SK-N-SH (cell line): ENCODE measurements at places on chromosomes 1 and 21.

DNA sequence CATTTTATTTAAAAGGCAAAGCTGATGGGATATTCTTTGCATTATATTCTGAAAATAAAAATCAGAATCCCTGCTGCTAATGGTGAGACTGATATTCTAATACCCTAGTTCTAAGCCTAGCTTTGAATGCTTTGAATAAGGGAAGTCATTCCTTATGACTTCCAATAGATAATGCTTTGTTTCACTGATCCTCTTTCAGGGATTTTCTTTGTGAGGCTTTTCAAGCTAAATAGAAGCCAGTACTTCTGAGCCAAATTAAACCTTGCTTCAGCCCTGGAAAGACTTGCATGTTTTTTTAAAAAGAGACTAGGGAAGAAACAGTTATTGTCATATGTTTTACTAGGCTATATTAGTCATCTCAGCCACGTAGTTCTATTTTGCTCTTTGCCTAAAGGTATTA lies 68.5 kb upstream of the CACYBP start:
- no peak for DNase-seq
- H3K36me3 ChIP-seq = no peaks in the 10 kb centered on the region
- H3K27ac ChIP-seq = no peak overlapping the region
- no peaks in the 10 kb centered on the region for H3K4me1 ChIP-seq
- no peaks in the 10 kb centered on the region for H3K27me3 ChIP-seq
- no peak overlapping the region for H3K4me3 ChIP-seq

DNA sequence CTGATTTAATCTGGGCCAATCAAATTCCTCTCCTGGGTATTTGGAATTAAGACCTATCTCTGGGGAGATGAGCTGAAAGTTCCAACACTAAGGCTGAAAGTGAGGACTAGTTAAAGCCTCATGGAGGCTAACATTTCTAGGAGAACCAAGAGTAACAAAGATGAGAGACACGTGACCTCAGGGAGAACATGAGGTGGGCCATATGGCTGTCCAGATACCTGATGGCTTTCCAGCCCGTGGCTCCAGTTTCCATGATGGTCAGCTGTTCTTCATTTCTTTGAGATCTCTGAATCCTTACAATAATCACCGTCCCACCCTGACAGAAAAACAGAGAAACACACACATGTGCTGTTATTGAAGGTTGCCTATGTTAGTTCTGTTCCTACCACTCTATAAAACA lies 66.1 kb downstream of the LEPR start:
- no peak overlapping the region for H3K4me3 ChIP-seq
- no peaks in the 10 kb centered on the region for H3K27me3 ChIP-seq
- H3K27ac ChIP-seq = no peak overlapping the region
- H3K4me1 ChIP-seq = no peaks in the 10 kb centered on the region
- no peaks in the 10 kb centered on the region for H3K36me3 ChIP-seq

GRCh38 chr1:65002156-65002507 lies 35.8 kb upstream of the JAK1 start:
- H3K27me3 ChIP-seq = no peaks in the 10 kb centered on the region
- H3K4me1 ChIP-seq = no peaks in the 10 kb centered on the region
- no peak overlapping the region for H3K4me3 ChIP-seq
- H3K27ac ChIP-seq = no peak overlapping the region
- DNase-seq = no peak
- H3K36me3 ChIP-seq = no peaks in the 10 kb centered on the region

DNA sequence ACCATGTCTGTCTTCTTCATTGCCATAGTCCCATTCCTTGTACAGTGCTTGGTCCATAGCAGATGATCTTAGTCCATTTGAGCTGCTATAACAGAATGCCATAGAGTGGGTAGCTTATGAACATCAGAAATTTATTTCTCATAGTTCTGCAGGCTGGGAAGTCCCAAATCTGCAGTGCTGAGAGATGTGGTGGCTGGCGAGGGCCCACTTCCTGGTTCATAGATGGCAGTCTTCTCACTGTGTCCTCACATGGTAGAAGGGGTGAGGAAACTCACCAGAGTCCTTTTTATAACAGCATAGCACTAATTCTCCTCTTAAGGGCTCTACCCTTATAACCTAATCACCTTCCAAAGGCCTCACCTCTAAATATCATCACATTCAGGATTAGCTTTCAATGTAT lies 23.1 kb upstream of the RAP1A start:
- H3K4me3 ChIP-seq = no peak overlapping the region
- H3K4me1 ChIP-seq = peaks cover 15% of the 10 kb centered on the region; the same call in 1 of the 2 replicates
- H3K36me3 ChIP-seq = peaks cover 4% of the 10 kb centered on the region
- no peak for DNase-seq
- H3K27ac ChIP-seq = no peak overlapping the region

GRCh38 chr1:31787261-31787660 lies 23.1 kb upstream of the ADGRB2 start:
- H3K4me3 ChIP-seq = no peak overlapping the region
- no peak for DNase-seq
- H3K4me1 ChIP-seq = peaks cover 75% of the 10 kb centered on the region
- H3K27me3 ChIP-seq = no peaks in the 10 kb centered on the region

DNA sequence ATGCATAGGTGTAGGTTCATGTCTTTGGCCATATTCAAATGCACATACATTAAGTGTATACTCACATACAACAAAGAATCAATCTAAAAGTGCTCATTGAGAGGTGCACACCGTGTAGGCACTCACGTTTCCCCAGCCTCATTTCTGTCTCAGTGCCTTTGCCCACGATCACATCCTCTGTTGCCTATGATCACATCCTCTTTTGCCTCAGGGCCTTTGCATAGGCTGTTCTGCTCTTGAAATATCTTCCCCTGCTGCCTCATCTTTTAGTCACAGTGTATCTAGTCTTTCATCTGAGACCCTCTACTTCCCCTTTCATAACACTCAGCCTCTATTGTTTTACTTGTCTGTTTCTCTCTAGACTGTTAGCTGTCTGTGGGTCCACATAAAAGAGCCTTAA lies 69.3 kb downstream of the FOXD2 start:
- no peak overlapping the region for H3K27ac ChIP-seq
- H3K27me3 ChIP-seq = peaks cover 31% of the 10 kb centered on the region
- no peak overlapping the region for H3K4me3 ChIP-seq
- DNase-seq = no peak
- no peaks in the 10 kb centered on the region for H3K36me3 ChIP-seq
- no peaks in the 10 kb centered on the region for H3K4me1 ChIP-seq

- H3K27me3 ChIP-seq = no peaks in the 10 kb centered on the region; the same call in 1 of the 2 replicates
- H3K36me3 ChIP-seq = no peaks in the 10 kb centered on the region
- no peaks in the 10 kb centered on the region for H3K4me1 ChIP-seq
- no peak for DNase-seq
- H3K4me3 ChIP-seq = no peak overlapping the region
- no peak overlapping the region for H3K27ac ChIP-seq
These were observed 108.2 kb downstream of the CDC7 start for GRCh38 chr1:91608876-91609275.

DNA sequence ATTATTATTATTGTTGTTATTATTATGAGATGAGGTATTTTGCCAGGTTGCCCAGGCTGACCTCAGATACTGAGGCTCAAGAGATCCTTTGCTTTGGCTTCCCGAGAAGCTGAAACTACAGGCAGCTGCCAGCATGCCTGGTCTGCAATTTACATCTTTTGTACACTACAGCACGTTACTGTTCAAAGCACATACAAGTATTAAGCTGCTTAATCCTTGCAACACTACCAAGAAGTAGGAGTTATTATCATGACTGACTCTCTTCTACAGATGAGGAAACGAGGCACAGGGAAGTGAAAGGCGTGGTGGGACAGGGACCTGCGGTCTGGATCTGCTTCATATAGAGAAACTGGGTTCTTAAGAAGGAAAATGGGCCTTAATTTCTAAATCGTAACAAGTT lies 11.6 kb downstream of the ERG start:
- H3K4me1 ChIP-seq = no peaks in the 10 kb centered on the region
- H3K27ac ChIP-seq = no peak overlapping the region
- no peaks in the 10 kb centered on the region for H3K36me3 ChIP-seq
- no peak for DNase-seq

DNA sequence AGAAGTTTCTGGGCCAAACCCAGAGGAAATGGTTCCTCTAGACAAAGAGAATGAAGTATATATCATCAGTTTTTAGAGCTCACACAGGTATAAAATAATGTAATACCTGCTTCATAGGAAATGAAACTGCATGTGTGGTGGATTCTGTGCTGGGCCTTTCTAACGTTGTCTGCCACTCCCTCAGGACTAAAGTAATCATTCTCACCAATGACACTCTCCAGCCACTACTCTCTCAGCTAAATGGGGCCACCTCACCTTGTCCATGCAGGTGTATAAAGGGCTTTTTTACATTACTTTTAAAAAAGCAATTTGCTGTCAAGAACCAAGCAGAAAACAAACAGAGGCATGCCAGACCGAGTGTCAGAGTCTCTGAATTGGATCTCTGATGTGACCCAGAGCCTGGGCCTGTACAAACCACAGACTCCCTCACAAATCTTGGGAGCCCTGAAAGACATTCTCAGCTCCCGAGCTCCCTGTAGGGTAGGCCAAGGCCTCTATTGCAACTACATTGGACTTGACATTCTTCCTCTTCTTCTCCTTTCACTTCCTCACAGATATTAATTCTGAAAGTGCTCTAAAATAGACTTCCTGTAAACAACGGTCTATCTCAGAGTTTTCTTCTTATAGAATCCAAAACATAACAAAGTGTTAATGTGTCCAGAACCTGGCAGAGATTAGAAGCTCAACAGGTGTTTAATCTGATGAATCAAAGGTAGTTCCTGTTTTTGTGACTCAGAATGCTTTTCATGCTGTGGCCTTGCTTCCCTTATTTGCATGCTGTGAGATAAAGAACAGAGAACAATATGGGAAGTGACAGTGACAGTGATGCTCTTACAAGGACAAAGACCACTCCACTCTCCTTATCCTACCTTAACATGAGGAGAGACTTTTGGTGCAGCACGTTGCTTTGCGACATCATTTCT lies 8.6 kb downstream of the AIM2 start:
- H3K27me3 ChIP-seq = no peaks in the 10 kb centered on the region
- no peaks in the 10 kb centered on the region for H3K4me1 ChIP-seq
- no peak overlapping the region for H3K27ac ChIP-seq
- H3K36me3 ChIP-seq = no peaks in the 10 kb centered on the region

DNA sequence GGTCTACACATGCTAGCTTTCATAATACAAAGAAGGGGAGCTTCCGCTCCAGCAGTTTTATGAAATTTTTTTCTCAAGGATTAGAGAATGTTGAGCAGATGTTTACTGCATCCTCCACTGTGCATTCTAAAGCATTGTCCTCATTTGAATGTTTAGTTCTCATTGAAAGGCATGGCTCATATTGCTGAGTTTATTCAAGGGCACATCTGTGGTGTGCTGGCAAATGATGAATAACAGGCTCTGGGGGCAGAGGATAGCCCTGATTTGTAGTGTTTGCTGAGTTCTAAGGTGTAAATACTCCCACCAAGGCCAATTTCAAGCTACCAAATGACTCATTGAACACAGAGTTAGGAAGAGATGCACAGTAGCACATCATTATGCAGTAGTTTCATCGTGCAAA lies 303.2 kb upstream of the FAM78B start:
- no peak overlapping the region for H3K4me3 ChIP-seq
- H3K36me3 ChIP-seq = no peaks in the 10 kb centered on the region
- H3K4me1 ChIP-seq = no peaks in the 10 kb centered on the region
- no peak overlapping the region for H3K27ac ChIP-seq
- DNase-seq = no peak
- no peaks in the 10 kb centered on the region for H3K27me3 ChIP-seq

GRCh38 chr1:231554969-231555368 lies 26.5 kb downstream of the TSNAX start:
- H3K36me3 ChIP-seq = peaks cover 24% of the 10 kb centered on the region
- H3K4me3 ChIP-seq = no peak overlapping the region
- no peaks in the 10 kb centered on the region for H3K27me3 ChIP-seq
- no peak for DNase-seq

GRCh38 chr1:94038511-94038910 lies 82.4 kb downstream of the ABCA4 start:
- H3K36me3 ChIP-seq = no peaks in the 10 kb centered on the region
- H3K4me1 ChIP-seq = peaks cover 12% of the 10 kb centered on the region; the same call in 1 of the 2 replicates
- H3K27me3 ChIP-seq = no peaks in the 10 kb centered on the region

DNA sequence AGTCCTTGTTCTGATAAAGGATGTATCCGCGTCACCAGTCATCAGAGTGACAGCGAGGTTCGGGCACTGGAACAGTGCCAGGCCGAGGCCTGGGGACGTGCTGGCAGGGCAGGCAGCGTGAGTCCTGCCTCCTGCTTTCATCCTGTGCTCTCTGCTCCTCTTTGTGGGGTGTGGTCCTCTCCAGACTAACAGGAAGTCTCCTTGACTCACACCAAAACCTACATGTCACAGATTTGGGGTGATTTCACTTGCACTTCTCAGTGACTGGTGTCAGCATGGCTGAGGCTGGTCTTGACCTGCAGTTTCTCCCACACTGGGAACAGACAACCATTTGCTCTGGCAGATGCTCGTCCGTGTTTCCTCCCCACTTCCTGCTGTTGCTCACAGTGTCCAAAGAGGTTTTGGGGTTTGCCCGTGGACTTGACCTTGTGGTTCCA lies 8.8 kb upstream of the NLRP3 start:
- no peaks in the 10 kb centered on the region for H3K4me1 ChIP-seq
- DNase-seq = no peak
- no peaks in the 10 kb centered on the region for H3K27me3 ChIP-seq
- no peaks in the 10 kb centered on the region for H3K36me3 ChIP-seq

DNA sequence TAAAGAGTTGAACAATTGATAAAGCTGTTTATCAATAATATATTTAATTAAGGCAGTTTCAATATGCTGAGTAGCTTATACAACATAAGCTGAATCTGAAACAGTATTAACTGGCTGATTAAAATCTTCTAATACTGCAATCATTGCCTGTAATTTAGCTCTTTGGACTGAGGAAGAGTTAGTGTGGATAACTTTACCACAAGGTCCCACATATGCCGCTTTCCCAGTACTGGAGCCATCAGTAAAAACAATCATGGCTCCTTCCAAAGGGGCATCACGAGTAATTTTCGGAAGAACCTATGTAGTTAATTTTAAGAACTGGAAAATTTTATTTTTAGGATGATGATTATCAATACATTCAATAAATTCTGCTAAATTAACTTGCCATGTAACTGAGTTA lies 6.7 kb downstream of the DAP3 start:
- no peak for DNase-seq
- H3K27me3 ChIP-seq = no peaks in the 10 kb centered on the region
- peaks cover 37% of the 10 kb centered on the region for H3K36me3 ChIP-seq

- H3K4me3 ChIP-seq = no peak overlapping the region
- no peaks in the 10 kb centered on the region for H3K4me1 ChIP-seq
- no peak for DNase-seq
- no peak overlapping the region for H3K27ac ChIP-seq
These were observed 45.0 kb downstream of the EVI5 start for GRCh38 chr1:92739669-92740524.

DNA sequence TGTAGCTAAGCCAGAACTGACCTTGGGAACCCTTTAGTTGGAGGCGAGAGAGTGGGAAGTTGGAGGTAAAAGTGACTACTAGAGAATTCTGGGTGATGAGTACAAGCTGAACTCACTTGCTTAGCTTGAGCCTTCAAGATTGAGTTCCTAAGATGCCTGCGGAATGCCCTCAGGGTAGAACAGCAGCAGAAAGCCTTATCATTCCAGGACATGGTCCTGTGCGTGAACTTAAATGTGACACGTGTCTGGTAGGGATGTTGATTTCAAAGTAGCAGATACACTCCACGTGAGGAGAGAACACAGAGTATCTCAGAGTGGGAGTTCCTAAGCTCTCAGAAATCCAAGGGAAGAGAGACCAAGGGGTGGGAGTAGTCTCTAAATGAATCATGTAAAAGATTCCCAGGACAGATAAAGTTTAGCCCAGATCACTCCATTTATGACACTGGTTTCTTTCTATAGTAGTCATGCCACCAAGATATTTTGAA lies 60.1 kb downstream of the KCNK1 start:
- H3K4me3 ChIP-seq = no peak overlapping the region
- no peak for DNase-seq
- no peak overlapping the region for H3K27ac ChIP-seq
